ENCODE measurements at places on chromosomes 11 and 22.

DNA sequence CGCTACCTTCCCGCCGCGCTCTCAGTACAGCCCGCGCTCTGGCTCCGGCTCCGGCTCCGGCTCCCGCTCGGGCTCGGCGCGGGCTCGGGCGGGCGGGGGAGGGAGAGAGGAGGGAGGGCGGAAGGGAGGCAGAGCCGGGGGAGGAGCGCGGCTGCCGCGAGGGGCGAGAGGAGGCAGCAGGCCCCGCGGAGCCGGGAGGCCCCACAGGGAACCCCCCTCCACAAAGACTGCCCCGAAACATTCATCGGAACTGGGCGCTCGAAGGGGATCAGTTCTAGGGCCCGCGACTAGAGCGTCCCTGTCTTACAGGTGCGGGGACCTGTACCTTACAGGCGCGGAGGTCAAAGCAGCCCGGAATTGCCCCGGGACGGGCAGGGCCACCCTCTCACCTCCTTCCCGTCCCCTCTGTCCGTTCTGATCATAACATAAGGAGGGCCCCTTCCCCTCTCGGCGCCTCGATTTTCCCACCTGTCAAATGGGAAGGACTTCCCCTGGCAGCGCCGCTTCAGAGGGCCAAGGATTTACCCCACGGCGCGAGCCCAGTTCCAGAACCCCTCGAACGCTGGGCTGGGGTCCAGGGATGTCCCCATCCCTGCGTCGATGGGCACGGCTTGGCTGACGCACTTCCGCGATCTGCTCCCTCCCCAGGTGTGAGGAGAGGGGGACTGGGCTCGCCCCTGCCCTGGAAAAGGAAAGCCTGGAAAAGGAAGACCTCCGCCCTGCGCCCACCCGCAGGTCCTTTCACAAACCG is at the start of gene SHISA8:
Gene SHISA8 (minus strand): TSS at position 40 of the 751 bp plus-strand sequence. CDS start 407 bp downstream, outside the sequence.
- DNase-seq, result peak; percentile 80

DNA sequence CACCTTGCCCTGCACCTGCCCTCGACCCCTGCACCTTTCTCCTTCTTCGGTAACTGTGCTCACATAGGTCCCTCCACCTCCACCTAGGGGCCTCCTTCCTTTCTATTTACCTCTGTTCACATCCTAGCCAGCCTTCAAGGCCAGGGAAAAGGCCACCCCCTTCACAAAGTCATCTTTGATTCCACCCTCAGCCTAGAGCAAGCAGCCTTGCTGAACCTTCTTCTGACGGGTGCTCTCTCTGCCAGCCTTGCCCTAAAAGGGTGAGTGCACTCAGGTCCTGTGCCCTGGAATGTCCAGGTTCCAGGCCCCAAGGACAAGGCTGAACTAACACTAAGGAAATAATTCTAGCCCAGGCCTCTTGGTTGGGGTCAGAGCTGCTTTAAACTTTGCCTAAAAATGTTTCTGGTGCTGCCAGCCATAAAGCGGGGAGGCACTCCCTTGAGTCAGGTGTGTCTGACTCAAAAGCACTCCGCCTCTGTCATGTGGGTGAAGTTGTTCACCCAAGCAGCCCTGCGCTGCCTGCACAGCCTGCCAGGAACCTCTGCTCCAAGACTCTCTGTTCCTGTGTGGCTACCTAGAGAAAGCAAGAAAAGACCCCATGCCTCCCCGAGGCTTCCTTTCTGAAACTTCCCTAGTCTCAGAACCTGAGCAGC is 9.2 kb upstream of the FAM83F start:
- DNase-seq, result no peak

DNA sequence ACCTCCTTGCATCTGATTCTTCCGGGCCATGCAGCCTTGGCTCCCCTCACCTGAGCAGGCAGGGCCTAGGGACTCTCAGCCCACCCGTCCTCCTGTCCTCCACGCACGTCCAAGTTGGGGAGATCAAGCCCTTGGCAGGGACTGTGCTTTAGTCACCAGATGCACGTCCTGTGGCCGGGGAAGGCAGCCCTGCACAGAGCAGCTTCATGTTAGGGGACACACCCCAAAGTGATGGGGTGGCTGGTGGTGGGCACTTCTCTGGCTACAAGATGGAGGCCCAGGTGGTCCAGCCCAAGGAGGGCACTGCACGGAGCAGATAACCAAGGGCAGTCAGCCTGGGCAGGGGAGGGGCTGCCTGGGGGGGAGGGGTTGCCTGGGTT is 1.2 kb downstream of the MUC5B start:
- DNase-seq, result no peak

DNA sequence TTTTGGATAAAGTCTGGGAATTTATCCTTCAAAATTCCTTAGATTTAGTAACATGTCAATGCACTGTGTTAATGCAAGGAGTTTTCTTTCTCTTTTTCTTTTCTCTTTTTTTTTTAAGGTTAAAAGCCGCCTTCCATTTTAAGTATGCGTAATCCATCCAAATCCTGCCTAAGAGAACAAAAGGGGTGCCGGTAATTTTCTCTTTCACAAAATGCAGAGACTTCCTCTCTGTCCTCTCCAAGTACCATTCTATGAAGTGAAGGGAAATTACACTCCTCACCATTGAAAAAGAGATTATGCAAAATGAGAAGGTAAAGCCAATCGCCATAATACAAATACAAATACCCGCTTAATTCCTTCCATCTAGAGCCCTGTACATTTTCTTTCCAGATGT is 273.8 kb downstream of the BLID start:
- no peak for DNase-seq

GRCh38 chr11:70828593-70829082 is 423.7 kb downstream of the SHANK2 start:
- no peak for DNase-seq

- DNase-seq, result no peak
Observed at GRCh38 chr11:96090711-96091110, 166.8 kb upstream of the MTMR2 start.

GRCh38 chr11:2481253-2481652 is 36.4 kb downstream of the KCNQ1 start:
- DNase-seq, result no peak

- DNase-seq, result no peak
Observed at GRCh38 chr11:11520231-11521015, 101.4 kb downstream of the GALNT18 start.

DNA sequence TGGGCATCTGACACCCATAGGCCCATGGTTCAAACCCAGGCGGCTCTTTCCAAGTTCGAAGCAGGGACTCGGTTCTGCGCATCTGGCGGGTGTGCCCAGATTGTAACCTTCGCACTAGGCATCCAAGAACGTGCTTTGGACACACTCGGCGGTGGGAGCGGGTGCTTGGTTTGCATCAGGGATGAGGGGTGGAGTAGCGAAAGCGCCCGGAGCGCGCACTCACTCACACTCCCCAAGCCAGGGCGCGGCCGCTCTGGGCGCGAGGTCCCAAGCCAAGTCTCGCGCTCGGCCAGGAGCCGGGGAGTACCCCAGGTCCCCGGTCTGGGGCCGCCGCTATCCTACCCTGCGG is 243 bp upstream of the SYT9 start:
- DNase-seq, result no peak

DNA sequence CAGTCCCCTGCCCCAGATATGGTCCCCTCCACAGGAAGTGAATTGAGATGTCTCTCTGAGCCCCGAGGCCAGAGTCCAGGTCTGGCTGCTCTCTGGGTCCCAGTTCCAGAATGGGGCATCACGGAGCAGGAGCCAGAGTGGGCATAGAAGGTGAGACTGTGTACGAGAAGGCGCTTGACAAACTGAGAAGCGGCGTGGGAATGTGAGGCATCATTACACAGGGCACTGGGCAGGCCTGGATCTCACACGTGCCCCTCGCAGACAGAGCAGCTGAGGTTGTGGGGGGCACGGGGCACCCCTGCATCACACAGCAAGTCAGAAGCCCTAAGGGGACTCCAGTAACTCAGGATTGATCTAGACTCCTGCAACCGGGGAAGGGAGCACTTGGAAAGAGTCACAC is 9.2 kb downstream of the STARD10 start:
- no peak for DNase-seq

Data from hepatocyte (in vitro differentiated cells).